ENCODE measurements at places on chromosomes 7 and 10. TPM values are rescaled to one million over a fixed set of nuclear protein-coding genes. Genes with fewer than 3 reads are reported as not detected.

Gene AOC1
- not detected for total RNA-seq

GRCh38 chr10:93596539-93596938 lies 4.5 kb downstream of the RBP4 start:
- peaks cover 4% of the 10 kb centered on the region for H3K4me1 ChIP-seq
- H3K36me3 ChIP-seq = no peaks in the 10 kb centered on the region
- H3K27me3 ChIP-seq = no peaks in the 10 kb centered on the region

Gene PIK3CG
- total RNA-seq = 8.5 TPM

DNA sequence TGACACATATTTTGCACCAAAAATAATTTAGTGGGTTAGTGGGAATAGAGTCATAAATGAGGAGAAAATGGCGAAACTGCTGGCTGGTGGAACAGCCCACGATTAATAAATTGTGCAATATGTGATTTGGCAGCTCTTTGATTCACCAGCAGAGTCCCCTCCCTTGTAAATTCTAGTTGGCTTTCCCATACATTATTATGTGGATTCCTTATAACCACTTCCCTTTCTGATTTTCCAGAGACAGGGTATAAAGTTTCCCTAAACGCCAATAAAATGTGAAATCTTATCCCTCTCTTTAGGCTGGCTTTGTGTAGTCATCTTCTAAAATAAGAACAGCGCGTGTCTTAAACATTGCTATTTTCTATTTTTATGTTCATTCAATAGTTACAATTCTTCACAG lies 149.4 kb upstream of the FERD3L start:
- no peak for DNase-seq
- peaks cover 7% of the 10 kb centered on the region for H3K4me1 ChIP-seq
- H3K36me3 ChIP-seq = no peaks in the 10 kb centered on the region
- peak overlapping the region; percentile 32 for H3K27ac ChIP-seq
- no peaks in the 10 kb centered on the region for H3K27me3 ChIP-seq

GRCh38 chr7:39105720-39106119 lies 128.0 kb downstream of the POU6F2 start:
- H3K36me3 ChIP-seq = no peaks in the 10 kb centered on the region

DNA sequence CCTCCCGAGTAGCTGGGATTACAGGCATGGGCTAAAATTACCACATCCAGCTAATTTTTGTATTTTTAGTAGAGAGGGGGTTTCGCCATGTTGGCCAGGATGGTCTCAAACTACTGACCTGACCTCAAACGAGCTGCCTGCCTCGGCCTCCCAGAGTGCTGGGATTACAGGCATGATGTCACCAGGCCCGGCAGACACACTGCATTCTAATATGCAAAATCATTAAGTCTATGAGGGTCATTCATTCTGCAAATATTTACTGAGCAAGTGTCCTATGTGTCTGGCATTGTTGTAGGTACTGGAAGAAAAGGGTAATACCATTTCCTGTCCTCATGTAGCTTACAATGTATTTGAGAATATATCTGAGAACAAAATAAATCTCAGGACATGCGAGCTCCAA lies 2.7 kb downstream of the PUS7 start:
- H3K36me3 ChIP-seq = no peaks in the 10 kb centered on the region
- DNase-seq = no peak
- peaks cover 5% of the 10 kb centered on the region for H3K4me1 ChIP-seq
- no peak overlapping the region for H3K4me3 ChIP-seq
- no peak overlapping the region for H3K27ac ChIP-seq

DNA sequence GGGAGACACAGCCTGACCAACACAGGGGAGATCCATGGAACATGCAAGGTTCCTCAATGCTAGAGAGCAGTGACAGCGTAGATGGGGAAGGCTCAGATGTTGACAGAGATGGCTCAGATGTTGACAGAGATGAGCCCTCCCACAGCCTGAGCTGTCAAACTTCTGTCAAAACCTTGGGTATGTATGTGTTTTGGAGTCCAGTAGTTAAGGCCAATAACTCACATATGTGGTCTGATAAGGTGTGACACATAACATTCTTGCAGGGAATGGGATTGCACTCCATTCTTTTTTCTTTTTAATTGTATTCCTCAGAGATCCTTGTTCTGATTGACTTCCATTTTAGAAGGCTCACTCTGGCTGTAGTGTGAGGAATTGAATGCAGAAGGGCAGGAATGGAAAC lies 136.3 kb downstream of the C1GALT1 start:
- H3K4me1 ChIP-seq = no peaks in the 10 kb centered on the region
- no peak overlapping the region for H3K27ac ChIP-seq
- no peaks in the 10 kb centered on the region for H3K36me3 ChIP-seq
- no peak overlapping the region for H3K4me3 ChIP-seq

Gene CHST3
- 54.4 TPM for total RNA-seq

- no peaks in the 10 kb centered on the region for H3K36me3 ChIP-seq
- H3K27me3 ChIP-seq = no peaks in the 10 kb centered on the region
- no peak overlapping the region for H3K4me3 ChIP-seq
- no peaks in the 10 kb centered on the region for H3K4me1 ChIP-seq
Observed at GRCh38 chr7:66307591-66308215, 102.6 kb downstream of the TPST1 start.

- H3K4me3 ChIP-seq = no peak overlapping the region
- no peak overlapping the region for H3K27ac ChIP-seq
- no peaks in the 10 kb centered on the region for H3K36me3 ChIP-seq
- no peaks in the 10 kb centered on the region for H3K4me1 ChIP-seq
Observed at GRCh38 chr10:43940898-43941837, 292.5 kb upstream of the ZNF32 start.

DNA sequence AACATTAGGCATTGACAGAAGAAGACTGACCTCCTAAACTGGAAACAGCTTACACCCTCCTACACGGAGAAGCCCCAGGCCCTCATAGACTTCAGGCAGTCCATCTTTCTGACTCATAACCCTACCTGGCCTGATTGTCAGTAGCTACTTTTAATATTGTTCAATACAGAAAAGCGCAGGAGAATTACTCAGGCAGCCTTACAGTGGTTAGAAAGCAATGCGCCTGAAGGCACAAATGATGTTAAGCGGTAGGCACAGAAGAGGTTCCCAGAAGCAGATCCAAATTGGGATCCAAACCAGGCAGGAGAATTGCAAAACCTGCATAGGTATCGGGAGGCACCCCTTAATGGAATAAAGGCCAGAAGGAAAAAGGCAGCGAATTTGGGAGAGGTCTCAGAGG lies 5.4 kb upstream of the CYREN start:
- peaks cover 4% of the 10 kb centered on the region for H3K4me1 ChIP-seq
- no peak overlapping the region for H3K27ac ChIP-seq
- DNase-seq = no peak
- no peak overlapping the region for H3K4me3 ChIP-seq

GRCh38 chr7:19530261-19530660 lies 178.6 kb downstream of the POLR1F start:
- H3K4me1 ChIP-seq = no peaks in the 10 kb centered on the region
- no peaks in the 10 kb centered on the region for H3K36me3 ChIP-seq
- DNase-seq = no peak
- H3K27me3 ChIP-seq = no peaks in the 10 kb centered on the region
- no peak overlapping the region for H3K4me3 ChIP-seq
- no peak overlapping the region for H3K27ac ChIP-seq

DNA sequence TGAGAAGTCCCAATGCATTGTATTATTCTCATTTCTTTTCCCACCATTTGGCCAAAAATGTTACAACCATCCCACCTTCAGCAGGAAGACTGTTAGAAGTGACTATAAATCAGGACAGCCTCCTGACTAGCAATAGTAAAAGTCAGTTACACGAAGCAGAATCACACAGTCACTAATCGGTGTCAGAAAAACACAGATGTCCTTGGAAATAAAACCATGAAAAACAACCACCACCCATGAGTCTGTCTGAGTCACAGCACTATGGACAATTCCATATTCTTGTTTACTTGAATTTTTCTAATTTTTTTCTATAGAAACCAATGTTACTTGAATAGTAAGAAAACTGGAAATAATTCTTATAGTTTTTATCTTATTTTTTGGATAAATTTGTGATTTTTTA lies 81.9 kb upstream of the FRMD4A start:
- H3K4me1 ChIP-seq = no peaks in the 10 kb centered on the region
- no peak overlapping the region for H3K27ac ChIP-seq
- H3K36me3 ChIP-seq = no peaks in the 10 kb centered on the region

GRCh38 chr10:35495521-35496119 lies 109.5 kb upstream of the GJD4 start:
- H3K4me3 ChIP-seq = no peak overlapping the region
- peaks cover 23% of the 10 kb centered on the region for H3K4me1 ChIP-seq
- H3K27ac ChIP-seq = no peak overlapping the region
- no peaks in the 10 kb centered on the region for H3K27me3 ChIP-seq
- no peaks in the 10 kb centered on the region for H3K36me3 ChIP-seq

Gene ACSM6
- total RNA-seq = not detected

Gene ADAMTS14
- total RNA-seq = not detected

DNA sequence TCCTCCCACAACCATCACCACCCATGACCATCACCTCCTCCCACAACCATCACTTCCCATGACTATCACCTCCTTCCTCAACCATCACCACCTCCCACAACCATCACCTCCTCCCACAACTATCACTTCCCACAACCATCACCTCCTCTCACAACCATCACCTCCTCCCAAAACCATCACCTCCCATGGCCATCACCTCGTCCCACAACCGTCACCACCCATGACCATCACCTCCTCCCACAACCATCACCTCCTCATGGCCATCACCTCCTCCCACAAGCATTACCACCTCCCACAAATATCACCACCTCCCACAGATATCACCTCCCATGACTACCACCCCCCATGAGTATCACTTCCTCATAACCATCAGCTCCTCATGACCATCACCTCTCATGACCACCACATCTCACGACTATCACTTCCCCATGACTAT lies 52.2 kb downstream of the PDGFA start:
- no peak overlapping the region for H3K4me3 ChIP-seq
- H3K27me3 ChIP-seq = no peaks in the 10 kb centered on the region
- H3K4me1 ChIP-seq = peaks cover 21% of the 10 kb centered on the region
- H3K36me3 ChIP-seq = no peaks in the 10 kb centered on the region
- H3K27ac ChIP-seq = no peak overlapping the region
- no peak for DNase-seq

Gene DDC
- total RNA-seq = 0.85 TPM

DNA sequence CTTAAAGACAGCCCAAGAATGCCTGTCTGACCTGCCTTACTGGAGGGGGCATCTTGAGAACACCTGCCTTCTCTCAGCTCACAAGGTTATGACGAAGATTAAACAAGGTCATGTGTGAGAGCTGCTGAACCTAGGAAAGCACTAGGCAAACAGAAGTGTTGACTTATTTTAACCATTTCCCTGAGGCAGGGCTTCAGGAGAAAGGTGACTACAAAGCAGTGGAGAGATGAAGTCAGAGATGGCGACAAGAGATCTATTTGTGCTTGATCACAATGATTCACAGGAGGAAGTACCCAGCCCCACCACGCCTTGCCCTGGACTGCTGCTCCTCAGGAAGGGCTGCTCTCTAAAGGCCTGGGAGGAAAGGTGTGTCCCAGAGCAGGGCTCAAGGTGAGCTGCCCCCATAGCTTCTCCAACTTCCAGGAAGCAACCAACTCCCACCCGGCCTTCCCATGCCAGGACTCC lies 27.8 kb downstream of the STN1 start:
- H3K27me3 ChIP-seq = no peaks in the 10 kb centered on the region
- peaks cover 22% of the 10 kb centered on the region for H3K36me3 ChIP-seq
- no peak overlapping the region for H3K4me3 ChIP-seq
- no peak for DNase-seq
- H3K27ac ChIP-seq = no peak overlapping the region
- H3K4me1 ChIP-seq = peaks cover 12% of the 10 kb centered on the region

Gene LEP
- not detected for total RNA-seq

Gene DKK1
- total RNA-seq = 0.78 TPM

Gene AKR1C4
- total RNA-seq = not detected

DNA sequence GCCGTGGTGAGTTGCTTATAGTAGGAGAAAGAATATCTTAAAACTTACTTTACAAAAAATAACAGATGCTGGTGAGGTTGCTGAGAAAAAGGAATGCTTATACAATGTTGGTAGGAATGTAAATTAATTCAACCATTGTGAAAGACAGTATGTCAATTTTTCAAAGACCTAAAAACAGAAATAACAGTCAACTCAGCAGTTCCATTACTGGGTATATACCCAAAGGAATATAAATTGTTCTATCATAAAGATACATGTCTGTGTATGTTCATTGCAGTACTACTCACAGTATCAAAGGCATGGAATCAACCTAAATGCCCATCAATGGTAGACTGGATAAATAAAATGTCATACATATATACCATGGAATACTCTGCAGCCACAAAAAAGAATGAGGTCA lies 420.4 kb downstream of the AUTS2 start:
- no peaks in the 10 kb centered on the region for H3K4me1 ChIP-seq
- no peaks in the 10 kb centered on the region for H3K36me3 ChIP-seq
- DNase-seq = no peak
- H3K4me3 ChIP-seq = no peak overlapping the region

- no peak for DNase-seq
- H3K4me1 ChIP-seq = peaks cover 2% of the 10 kb centered on the region
- no peaks in the 10 kb centered on the region for H3K36me3 ChIP-seq
- no peak overlapping the region for H3K4me3 ChIP-seq
- no peak overlapping the region for H3K27ac ChIP-seq
Observed at GRCh38 chr10:3476640-3477448, 304.3 kb upstream of the PITRM1 start.

GRCh38 chr7:46616636-46617035 lies 695.6 kb upstream of the IGFBP3 start:
- H3K4me1 ChIP-seq = no peaks in the 10 kb centered on the region
- no peaks in the 10 kb centered on the region for H3K27me3 ChIP-seq
- no peaks in the 10 kb centered on the region for H3K36me3 ChIP-seq
- DNase-seq = no peak
- H3K4me3 ChIP-seq = no peak overlapping the region
